ENCODE measurements at places on chromosomes 3 and 15.

GRCh38 chr3:136194409-136195257 lies 1.5 kb downstream of the MSL2 start:
- peak; percentile 67 for DNase-seq

GRCh38 chr15:48590723-48591122 lies 54.8 kb downstream of the FBN1 start:
- no peak for DNase-seq

DNA sequence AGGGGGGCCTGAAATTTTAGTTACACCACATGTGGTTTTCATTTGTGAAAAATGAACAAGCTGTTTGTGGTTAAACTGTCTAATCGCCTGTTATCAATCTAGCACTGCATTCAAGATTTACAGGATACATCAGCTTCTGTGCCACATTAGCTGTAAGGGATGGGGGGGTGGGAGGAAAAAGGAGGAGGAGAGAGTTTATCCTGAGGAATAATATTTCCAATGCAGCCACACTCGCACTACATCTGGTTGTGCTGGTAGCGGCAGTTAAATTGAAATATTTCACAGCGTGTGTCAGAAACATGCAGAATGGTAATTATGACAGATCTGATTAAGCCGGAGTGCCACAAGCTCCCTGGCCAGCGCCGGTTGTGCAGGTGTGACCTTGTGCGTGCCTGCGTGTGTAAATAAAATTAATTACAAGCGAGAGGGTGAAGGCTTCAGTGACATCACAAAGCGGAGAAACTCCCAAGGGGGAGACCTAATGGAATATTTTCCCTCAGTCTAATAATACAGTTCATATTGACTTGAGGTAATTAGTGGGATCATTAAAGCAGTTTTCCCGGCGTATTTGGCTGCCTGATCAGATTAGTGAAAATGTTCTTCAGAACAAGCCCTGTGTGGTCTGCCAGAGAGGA lies 55.5 kb downstream of the SATB1 start:
- DNase-seq, result no peak

DNA sequence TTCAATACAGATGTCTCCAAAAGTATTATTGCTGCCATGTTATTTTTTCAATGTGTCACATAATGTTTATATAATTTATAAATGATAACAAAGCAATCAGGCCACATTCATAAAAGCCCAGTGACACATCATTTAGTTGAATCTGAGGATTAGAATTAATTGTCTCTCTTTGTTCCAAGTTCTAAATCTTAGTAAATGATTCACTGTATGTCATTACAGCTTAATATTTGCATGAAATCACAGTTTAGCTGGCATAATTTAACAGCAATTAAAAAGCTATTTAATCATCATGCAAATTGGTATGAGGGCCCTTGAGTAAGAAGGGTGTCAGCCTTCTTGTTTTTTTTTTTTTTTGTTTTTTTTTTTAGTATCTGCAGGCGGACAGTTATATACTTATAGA lies 427.0 kb downstream of the EPHA6 start:
- no peak for DNase-seq

- no peak for DNase-seq
Observed at GRCh38 chr3:140170612-140171011, 235.6 kb downstream of the CLSTN2 start.

DNA sequence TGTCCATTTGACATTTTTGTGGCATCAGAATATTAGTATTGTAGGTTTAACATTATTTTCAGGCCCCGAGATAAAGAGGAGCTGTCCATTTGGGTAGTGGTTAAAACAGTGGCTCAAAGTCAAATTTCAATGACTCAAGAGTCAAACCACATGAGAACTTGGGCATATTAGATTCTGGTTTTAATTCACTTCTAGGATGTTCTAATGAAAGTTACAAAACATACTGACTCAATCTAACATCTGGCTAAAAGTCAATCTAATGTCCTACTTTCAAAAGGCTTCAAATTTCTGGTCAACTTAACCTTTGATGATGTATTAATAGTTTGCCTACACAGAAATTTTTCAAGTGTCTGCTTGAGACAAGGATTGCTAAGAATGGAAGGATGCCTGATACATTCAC lies 112.4 kb downstream of the ABI3BP start:
- no peak for DNase-seq

- no peak for DNase-seq
Observed at GRCh38 chr3:96994988-96995387, 180.6 kb downstream of the EPHA6 start.

GRCh38 chr3:1056744-1057143 lies 36.1 kb upstream of the CNTN6 start:
- DNase-seq, result no peak

DNA sequence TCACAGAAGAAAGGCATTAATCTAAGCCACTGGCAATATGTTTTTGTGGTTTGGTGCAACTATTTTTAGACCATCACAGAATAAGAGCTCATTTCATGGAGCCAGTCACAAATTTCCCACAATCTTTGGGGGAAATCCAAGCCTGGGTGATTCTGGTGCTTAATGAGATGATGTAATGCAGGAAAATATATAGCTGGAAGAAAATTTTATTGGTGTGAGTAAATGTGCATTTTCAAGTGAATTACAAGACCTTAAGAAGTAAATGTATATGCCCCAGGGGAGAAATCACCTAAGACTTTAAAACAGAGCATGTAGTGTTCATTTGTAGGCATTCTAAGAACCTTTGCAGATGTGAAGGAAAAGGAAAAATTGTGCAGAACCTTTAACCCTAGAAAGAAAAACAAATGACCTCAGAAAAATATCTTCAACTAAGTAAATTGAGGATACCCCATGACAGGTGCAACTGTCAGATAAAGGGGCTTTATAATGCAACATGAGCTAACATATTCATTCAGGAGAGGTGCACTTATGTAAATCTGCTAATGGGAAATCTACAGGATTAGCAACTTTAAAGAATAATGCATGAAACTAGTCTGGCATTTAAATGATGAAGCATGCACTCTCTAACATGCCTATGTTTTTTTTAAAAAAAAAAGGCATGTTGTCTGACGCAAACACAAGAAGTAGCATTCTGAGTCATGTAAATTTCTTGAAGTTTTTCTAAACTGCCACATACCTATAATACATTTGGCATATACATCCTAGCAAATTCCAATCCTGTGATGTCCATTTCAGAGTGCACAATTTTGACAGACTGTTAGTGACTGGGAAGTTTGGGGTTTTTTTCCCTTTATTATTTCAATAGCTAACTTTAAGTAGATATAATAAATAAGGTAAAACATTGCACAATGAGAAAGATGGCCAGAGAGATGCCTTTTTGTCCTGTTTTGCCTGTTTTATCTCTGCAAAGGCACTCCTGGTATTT lies 105.1 kb downstream of the MEX3B start:
- DNase-seq, result no peak

DNA sequence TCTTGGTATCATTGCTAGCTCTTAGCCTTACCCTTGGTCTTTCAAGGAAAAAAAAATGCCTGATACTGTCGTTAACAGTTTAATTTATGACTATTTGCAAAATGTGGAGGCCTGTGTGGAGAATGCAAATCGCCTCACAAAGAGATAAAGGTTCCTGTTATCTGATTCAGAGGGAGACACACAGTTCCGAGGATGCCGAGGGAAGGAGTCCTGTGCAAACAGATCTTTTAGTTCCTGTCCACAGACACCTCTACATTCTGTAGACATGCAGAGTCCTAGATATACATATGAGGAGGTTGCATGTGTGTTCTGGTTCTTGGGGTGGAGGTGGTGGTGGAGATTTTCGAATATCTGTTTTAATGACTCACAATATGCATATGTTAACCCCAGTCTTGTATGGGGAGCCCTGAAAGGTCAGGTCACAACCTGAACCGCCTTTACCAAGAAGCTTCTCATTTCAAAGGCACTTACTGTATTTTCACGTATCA lies 5.7 kb downstream of the NR2F2 start:
- DNase-seq, result no peak

DNA sequence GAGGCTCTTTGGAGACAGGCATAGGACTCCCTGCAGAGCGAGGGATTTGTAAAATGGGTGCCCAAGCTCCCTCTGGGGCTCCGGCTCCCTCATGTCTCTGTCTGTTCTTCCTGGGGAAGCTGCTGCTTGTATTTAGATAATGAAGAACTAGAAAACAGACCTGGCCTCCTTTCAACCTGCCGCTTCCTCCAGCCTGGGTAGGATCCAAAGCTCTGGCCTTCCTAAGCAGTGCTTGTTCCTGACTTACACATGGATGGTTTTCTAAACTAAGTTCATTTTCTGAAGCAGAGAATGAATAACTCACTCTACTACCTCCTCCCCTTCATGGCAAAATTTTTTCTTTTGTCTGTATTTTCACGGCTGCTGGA lies 36.9 kb upstream of the MYZAP start:
- DNase-seq, result no peak

- DNase-seq, result no peak
Observed at GRCh38 chr3:129046037-129046731, 14.4 kb upstream of the GP9 start.

- DNase-seq, result no peak
Observed at GRCh38 chr3:58266577-58266976, 29.0 kb downstream of the ABHD6 start.

DNA sequence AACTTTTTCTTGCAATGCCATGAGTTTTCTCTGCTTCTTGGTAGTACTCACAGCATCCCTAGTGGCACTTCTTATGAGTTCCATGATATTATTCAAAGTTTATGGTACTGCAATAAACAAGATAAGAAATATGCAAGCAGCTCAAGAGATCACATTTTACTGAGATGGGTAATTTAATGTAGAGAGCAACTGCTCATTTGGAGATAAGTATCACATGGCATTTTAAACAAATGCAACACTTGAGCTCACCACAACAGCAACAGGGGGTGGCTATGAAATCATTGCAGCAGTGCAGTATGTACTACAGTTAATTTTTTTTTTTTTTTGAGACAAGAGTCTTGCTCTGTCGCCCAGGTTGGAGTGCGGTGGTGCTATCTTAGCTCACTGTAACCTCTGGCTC lies 85.1 kb downstream of the WDR49 start:
- no peak for DNase-seq

GRCh38 chr3:8224941-8225340 lies 276.7 kb upstream of the LMCD1 start:
- DNase-seq, result no peak

- no peak for DNase-seq
Observed at GRCh38 chr3:17355591-17355990, 386.8 kb downstream of the TBC1D5 start.

DNA sequence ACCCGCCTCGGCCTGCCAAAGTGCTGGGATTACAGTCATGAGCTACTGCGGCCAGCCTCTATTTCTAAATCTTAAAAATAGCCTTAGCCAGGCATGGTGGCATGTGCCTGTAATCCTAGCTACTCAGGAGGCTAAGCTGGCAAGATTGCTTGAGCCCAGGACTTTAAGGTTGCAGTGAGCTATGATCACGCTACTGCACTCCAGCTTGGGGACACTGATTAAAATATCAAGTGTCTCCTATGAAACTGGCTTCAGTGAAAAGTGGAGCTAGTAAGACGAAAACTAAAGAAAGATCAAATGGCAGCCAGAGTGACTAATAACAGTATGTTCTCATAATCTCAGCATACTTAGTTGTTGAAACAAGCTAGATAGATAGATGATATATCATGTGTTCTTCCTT lies 112.5 kb downstream of the STT3B start:
- DNase-seq, result no peak

DNA sequence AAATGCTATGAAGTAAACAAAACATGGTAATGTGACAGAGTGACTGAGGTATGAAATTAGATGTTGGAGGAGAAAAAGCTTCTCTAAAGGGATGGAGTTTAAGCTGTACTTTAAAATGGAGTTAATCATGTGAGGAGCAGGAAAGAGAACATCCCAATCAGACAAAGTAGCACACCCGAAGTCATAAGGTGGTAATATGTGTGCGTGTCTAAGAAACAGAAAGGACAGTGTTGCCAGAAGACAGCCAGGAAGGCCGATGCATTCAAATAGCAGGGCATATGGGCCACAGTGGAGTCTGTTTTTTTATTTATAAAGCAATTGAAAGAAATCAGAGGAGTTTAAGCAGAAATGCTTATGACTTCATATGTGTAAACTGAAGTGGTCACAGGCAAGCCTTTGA lies 376.3 kb downstream of the NLGN1 start:
- DNase-seq, result no peak

GRCh38 chr3:17752436-17752835 lies 10.0 kb upstream of the TBC1D5 start:
- no peak for DNase-seq

DNA sequence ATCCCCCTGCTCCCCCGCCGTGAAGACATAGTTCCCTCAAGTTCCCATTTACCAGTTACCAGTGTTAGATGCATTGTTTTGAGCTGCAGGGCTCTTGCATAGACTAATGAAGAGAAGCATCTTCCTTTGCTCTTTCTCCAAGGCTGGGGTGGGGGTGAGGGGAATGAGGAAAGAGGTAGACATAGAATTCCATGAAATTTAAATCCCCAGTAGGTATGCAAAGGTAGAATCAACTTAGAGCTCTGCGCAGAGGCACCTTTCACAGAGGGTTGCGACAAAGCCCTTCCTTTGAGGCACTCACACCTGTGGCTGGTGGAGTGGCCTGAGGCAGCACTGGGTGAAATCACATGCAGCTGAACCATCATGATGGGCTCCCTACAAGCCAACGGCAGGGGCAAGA lies 101.3 kb downstream of the WDR76 start:
- no peak for DNase-seq

DNA sequence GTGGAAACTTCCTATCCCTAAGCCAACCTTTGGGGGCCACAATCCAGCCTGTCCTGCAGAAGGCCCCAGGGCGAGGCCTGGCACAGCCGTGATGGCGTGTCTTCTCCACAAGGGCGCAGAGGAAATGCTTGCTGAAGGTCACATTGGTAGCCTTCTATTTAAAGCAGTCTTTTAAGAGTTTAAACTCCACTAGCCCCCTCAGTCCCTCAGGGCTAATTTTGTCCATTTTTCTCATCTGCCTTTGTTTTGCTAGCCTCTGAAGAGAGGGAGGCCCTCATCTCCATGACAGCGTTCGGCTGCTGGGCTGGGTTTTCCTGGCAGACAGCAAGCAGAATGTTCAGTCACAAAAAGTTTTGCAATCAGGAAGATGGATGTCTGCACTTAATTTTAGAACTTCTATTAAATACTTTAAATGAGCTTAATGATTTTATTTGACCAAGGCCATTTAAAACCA lies 40.8 kb downstream of the RARB start:
- no peak for DNase-seq

DNA sequence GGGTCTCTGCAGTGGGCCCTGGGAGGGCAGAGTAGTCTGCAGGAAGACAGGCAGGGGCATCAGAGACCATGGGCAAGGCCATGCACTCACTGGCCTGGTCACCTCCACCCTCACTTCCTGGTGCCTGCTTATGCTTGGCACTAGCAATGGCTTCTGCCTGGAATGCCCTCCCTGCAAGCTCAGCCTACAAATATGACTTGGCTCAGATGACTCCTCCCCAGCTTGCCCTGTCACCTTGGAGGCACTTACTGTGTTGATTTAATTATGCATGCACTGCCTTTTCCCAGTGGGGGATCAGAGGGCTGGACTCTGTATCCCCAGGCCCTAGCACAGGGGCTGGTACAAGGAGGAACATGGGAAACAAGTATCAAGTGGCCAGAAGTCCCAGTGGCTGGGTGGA lies 7.8 kb downstream of the C3orf18 start:
- no peak for DNase-seq

- no peak for DNase-seq
Observed at GRCh38 chr15:67170143-67170925, 84.1 kb downstream of the AAGAB start.

All from activated CD8-positive, alpha-beta memory T cell treated with anti-CD3 and anti-CD28 coated beads for 4 hours (primary cell).